ENCODE measurements at places on chromosomes 2 and 18. TPM values are rescaled to one million over a fixed set of nuclear protein-coding genes. Genes with fewer than 3 reads are reported as not detected.

DNA sequence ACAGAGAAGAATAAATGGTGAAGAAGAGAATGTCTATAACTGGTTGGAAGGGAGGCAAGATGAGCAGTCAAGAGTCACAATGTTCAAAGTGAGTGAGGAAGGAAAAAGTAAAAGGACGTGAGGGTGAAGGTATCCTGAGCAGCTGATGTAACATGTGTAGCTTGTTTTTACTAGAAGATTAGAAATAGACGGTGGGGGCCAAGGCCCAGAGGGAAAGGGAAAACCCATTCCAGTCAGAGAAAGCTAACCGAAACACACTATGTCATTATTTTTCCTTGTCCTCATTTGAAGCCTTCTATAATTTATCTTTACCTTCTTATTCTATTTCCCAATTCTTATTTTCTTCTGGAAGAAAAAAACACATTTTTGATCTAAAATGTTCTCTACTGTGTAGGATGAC, 176.6 kb downstream of the THADA start:
- peaks cover 69% of the 10 kb centered on the region for H3K4me1 ChIP-seq
- H3K36me3 ChIP-seq = no peaks in the 10 kb centered on the region
- DNase-seq = no peak
- H3K4me3 ChIP-seq = no peak overlapping the region

DNA sequence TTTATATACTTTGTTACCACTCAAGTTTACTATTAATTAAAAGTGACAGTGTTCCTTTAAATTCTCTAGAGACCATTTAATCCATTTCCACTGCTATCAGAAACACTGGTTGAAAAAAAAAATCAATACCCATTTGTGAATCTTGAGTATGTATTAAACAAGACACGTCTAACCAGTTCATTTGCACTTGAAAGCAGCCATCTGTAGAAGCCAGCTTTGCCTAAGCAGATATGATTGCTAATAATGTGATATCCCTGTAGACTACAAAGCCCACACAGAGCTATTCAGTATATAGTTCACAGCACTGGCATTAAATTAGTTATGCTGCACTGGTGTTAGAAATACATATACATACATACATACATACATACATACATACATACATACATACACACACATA, 111.8 kb upstream of the SP3 start:
- H3K27me3 ChIP-seq = no peaks in the 10 kb centered on the region
- no peaks in the 10 kb centered on the region for H3K36me3 ChIP-seq
- no peak overlapping the region for H3K4me3 ChIP-seq
- DNase-seq = no peak

- DNase-seq = no peak
- H3K27me3 ChIP-seq = no peaks in the 10 kb centered on the region
- no peak overlapping the region for H3K27ac ChIP-seq
- no peaks in the 10 kb centered on the region for H3K4me1 ChIP-seq
These were observed 71.7 kb upstream of the TWIST2 start for GRCh38 chr2:238776003-238776760.

DNA sequence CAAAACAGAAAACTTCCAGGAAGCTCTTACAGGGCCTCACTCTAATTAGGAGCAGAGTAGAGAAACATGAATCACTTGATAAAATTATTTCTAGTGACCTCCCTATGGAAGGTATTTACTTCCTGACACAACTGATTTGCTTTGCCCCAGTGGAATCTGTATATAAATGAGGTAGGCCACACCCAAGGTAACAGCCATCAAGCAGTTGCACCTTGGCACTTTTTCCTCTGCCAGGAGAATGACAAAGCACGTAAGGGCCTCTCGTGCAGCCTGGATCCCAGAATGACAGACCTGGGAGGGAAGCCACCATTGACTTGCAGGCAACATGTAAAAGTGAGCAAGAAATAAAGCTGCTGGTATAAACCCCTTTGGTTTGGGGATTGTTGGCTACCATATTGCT, 620.0 kb upstream of the SLC39A10 start:
- no peaks in the 10 kb centered on the region for H3K4me1 ChIP-seq
- no peak overlapping the region for H3K4me3 ChIP-seq
- no peaks in the 10 kb centered on the region for H3K36me3 ChIP-seq

DNA sequence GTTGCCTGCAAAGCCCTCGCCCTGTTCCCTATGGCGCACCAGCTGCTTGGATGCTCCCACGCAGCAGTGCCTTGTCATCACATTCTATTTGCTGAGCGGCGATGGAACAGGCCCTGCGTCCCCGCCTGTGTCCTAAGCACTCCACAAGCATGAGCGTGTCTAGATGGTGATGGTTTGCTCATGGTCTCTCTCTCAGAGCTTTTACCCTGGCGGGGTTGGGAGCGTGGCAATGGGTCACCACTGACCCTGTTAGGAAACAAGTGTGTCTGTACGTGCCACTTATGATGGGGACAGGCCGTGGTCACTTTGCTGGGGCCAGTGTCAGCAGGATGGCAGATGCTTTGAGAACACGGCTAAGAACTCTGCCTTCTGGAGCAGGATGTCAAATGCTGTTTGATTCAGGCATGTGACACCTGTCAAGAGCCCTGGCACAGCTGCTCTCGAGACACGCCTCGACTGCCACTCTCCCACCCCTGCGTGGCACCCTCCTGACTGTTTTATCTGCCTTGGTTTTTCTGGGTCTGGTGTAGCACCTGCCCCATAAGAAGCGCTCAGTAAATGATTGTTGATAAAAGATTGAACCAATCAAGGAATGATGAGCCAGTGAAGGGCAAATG, 44.2 kb downstream of the RRM2 start:
- H3K27ac ChIP-seq = no peak overlapping the region
- H3K4me3 ChIP-seq = no peak overlapping the region
- DNase-seq = no peak
- H3K36me3 ChIP-seq = no peaks in the 10 kb centered on the region

- DNase-seq = no peak
- H3K36me3 ChIP-seq = no peaks in the 10 kb centered on the region
- H3K27me3 ChIP-seq = peaks cover 2% of the 10 kb centered on the region
- H3K27ac ChIP-seq = no peak overlapping the region
- no peak overlapping the region for H3K4me3 ChIP-seq
These were observed 4.5 kb upstream of the IL18RAP start for GRCh38 chr2:102418421-102418961.

- peak; percentile 10 for DNase-seq
- peak overlapping the region; percentile 57 for H3K4me3 ChIP-seq
- H3K27ac ChIP-seq = no peak overlapping the region
- peaks cover 21% of the 10 kb centered on the region for H3K4me1 ChIP-seq
These were observed 820 bp upstream of the SH3BP4 start for GRCh38 chr2:234950730-234951663.

GRCh38 chr2:60552851-60553494, 481 bp downstream of the BCL11A start:
- peak overlapping the region; percentile 26 for H3K4me3 ChIP-seq
- H3K27ac ChIP-seq = no peak overlapping the region
- DNase-seq = no peak
- peaks cover 14% of the 10 kb centered on the region for H3K4me1 ChIP-seq

DNA sequence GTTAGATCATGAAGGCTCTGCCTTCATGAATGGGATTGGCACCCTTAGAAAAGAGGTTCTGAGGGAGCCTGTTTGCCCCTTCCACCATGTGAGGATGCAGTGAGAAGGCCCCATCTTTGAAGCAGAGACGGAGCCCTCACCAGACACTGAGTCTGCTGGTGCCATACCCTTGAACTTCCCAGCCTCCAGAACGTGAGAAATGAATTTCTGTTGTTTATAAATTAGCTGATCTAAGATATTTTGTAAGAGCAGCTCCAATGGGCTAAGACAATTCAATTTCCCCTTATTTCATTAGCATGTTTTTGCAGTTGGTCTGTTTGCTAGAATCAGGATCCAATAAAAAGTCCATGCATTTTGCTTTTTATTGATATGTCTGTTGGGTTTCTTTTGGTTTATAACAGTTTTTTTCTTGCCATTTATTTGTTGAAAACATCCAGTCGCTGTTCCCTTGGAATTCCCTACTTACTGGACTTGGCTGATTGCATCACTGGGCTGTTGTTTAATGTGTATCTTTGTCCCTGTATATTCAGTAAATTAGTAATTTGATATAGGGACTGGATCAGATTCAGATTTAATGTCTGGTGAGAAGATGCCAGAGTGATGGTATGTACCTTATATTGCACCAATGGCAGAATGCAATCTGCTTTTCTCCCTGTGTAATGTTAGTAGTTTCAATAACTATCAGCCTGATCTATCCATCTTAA, 24.0 kb upstream of the GREB1 start:
- no peak overlapping the region for H3K27ac ChIP-seq
- no peaks in the 10 kb centered on the region for H3K36me3 ChIP-seq
- H3K27me3 ChIP-seq = no peaks in the 10 kb centered on the region
- H3K4me1 ChIP-seq = no peaks in the 10 kb centered on the region

DNA sequence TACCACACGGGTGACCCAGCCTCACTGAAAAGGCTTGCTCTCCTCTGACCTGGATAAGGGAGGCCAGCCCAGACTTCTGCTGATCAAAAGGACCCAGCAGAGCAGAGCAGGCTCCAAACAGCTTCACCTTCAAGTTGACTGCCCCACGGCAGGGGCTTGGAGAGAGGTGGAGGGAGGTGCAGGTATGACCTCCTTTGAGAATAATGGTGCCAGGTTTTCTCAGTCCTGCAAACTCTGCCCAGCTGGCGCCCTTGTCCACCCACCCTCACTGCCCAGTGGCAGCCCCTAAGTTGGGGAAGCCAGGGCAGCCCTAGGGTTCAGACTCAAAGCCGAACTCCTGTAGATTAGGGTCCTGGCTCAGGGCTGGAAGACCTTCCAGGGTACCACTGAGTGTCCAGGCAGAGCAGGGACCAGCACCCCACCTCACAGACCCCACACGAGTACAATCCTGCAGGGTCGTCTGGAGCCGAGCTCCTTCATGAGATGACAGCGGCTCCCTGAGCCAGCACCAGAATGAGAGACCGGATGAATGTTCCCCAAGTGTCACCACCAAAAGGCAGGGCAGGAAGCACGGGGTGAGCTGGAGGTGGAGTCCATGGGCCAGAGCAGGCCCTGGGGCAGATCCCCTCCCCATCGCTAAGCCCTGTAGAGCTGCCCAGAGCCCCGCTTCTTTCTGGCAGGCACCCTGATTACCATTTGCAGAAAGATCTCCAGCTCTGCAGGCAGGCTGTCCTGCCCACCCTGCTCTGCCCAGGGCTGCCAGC, 3.6 kb upstream of the GPC1 start:
- no peak overlapping the region for H3K27ac ChIP-seq
- H3K4me3 ChIP-seq = no peak overlapping the region
- no peaks in the 10 kb centered on the region for H3K27me3 ChIP-seq

GRCh38 chr18:52617931-52618330, 277.9 kb downstream of the DCC start:
- DNase-seq = no peak
- H3K4me1 ChIP-seq = no peaks in the 10 kb centered on the region
- H3K36me3 ChIP-seq = no peaks in the 10 kb centered on the region
- H3K4me3 ChIP-seq = no peak overlapping the region
- no peak overlapping the region for H3K27ac ChIP-seq

GRCh38 chr2:127564429-127565260, 29.2 kb downstream of the MYO7B start:
- no peak overlapping the region for H3K4me3 ChIP-seq
- no peaks in the 10 kb centered on the region for H3K36me3 ChIP-seq
- DNase-seq = no peak
- H3K27me3 ChIP-seq = no peaks in the 10 kb centered on the region

DNA sequence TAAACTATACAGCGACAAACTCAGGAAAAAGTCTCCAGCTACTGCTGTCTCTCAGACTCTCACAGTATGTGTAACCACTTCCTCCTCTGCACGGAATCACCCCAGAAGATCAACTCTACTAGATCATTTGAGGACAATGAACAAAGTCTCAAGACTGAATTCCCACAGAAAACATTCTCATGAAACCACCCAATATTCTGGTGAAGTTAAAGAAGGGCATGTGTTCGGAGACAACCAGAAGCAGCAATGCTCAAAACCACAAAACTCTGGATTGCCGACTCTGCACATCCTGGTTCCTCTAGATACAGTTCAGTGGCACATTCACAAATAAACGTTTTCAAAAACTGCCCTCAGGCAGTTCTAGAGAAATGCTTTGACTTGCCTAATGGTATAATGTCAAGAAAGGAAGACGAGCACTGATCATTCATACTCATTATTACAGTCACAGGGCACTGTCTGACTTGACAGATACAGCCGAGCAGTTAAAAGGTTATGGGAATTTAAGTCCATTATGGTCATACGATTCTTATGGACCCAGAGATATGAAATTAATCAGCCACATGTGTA, 91.9 kb upstream of the STK17B start:
- H3K36me3 ChIP-seq = no peaks in the 10 kb centered on the region
- H3K27me3 ChIP-seq = no peaks in the 10 kb centered on the region
- no peak overlapping the region for H3K4me3 ChIP-seq
- DNase-seq = no peak
- peak overlapping the region; percentile 19 for H3K27ac ChIP-seq

DNA sequence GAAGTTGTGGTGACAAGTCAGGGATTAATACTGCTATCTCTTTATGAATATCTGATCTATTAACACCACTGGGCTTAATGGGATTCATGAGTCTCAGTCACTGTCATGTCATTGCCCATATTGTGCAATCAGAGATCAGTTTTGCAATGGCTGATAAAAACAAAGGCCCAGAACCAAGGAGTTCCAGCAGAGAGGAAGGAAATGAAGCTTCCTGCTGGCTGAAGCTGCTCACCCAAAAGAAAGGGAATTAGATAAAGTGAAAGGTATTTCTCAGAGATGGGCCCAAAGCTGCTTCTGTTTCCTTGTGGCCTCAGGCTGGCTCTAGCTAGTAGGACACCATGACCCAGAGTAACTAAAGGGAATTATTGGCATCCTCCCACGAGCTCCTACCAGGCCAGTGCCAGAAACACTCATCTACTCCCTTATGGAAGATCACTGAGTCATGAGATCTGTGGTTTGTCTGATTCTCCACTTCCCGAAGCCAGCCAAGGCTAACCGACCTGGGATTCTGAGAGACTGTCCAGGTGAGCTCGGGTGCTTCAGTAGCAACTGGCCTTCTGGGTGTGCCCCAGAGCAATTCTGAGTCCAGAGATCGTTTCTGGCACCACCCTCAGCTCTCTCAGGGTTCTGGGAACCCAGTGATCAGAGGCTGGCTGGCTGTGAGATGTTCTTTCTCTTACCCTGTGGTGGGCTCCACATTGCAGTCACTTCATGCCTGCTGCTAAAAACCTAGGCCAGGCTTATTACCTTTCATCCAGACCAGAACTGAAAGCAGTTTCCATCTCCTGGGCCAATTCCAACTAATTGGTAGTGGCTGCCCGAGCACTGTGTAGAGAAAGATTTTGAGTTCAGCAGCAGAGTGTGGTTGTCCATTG, 129.5 kb upstream of the PELI1 start:
- no peak overlapping the region for H3K4me3 ChIP-seq
- H3K27me3 ChIP-seq = no peaks in the 10 kb centered on the region
- DNase-seq = no peak
- H3K4me1 ChIP-seq = peaks cover 36% of the 10 kb centered on the region
- H3K36me3 ChIP-seq = no peaks in the 10 kb centered on the region

- peaks cover 3% of the 10 kb centered on the region for H3K4me1 ChIP-seq
- H3K36me3 ChIP-seq = no peaks in the 10 kb centered on the region
- DNase-seq = no peak
- H3K27me3 ChIP-seq = peaks cover 9% of the 10 kb centered on the region
These were observed 3.7 kb upstream of the FEV start for GRCh38 chr2:218988650-218989049.

Gene FAM117B
- 9.8 TPM for total RNA-seq

Gene CACNB4
- total RNA-seq = 1.00 TPM

Gene PREB
- 65.3 TPM for total RNA-seq

Gene MBOAT2
- total RNA-seq = 12.6 TPM

Gene DPY30
- total RNA-seq = 125 TPM

Gene RNU2-63P
- 19.4 TPM for total RNA-seq

Gene DCDC2C
- not detected for total RNA-seq
